ENCODE measurements at places on chromosomes 4 and X.

GRCh38 chr4:136731025-136731424 lies 801.3 kb downstream of the PCDH18 start:
- no peak for DNase-seq
- H3K27me3 ChIP-seq, result no peaks in the 10 kb centered on the region
- H3K4me3 ChIP-seq, result no peak overlapping the region
- peaks cover 3% of the 10 kb centered on the region for H3K4me1 ChIP-seq
- no peak overlapping the region for H3K27ac ChIP-seq

GRCh38 chr4:70705183-70706043 lies 16.4 kb upstream of the RUFY3 start:
- peaks cover 2% of the 10 kb centered on the region for H3K4me1 ChIP-seq
- H3K27ac ChIP-seq, result peak overlapping the region; percentile 97
- no peaks in the 10 kb centered on the region for H3K36me3 ChIP-seq
- DNase-seq, result peak; percentile 84

DNA sequence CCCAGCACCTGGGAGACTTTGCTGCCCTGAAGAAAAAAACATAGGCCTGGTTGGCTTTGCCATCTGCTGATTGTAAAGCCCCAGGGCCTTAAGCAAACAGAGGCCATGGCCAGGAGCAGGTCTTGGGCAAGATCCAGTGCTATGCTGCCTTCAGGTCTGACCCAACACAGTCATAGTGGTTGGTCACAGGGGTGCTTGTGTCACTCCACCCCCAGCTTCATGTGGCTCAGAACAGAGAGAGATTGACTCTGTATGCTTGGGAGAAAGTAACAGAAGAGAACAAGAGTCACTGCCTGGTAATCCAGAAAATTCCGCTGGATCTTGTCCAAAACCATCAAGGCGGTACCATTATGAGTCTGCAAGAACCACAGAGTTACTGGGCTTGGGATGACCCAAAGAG lies 24.4 kb upstream of the SMARCA5 start:
- H3K27me3 ChIP-seq, result no peaks in the 10 kb centered on the region
- DNase-seq, result no peak
- H3K4me1 ChIP-seq, result no peaks in the 10 kb centered on the region
- no peak overlapping the region for H3K4me3 ChIP-seq

GRCh38 chrX:36898301-36898700 lies 109.9 kb upstream of the FAM47C start:
- peak; percentile 11 for DNase-seq

DNA sequence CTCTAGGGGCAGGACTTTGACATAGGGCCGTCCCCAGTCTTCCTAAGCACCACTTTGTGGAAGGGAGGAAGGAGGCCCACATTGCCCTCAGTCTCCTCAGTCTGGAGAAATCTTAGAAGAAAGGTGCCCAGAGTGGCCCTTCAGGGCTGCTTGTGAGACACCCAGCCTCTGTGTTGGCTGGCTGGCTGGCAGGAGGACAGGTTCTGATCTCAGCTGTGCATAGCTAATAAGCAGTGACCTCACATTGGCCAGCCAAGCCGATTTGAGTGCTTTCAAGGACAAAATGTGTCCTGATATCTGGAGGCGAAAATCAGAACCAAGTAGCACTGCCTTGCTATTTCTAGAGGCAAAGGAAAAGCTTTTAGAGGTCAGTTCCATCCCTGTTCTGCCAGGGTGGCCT lies 211.5 kb downstream of the BCOR start:
- H3K27me3 ChIP-seq, result no peaks in the 10 kb centered on the region
- no peak for DNase-seq
- no peak overlapping the region for H3K4me3 ChIP-seq
- no peaks in the 10 kb centered on the region for H3K4me1 ChIP-seq
- no peak overlapping the region for H3K27ac ChIP-seq

GRCh38 chr4:98648602-98649001 lies 9.8 kb downstream of the TSPAN5 start:
- no peaks in the 10 kb centered on the region for H3K4me1 ChIP-seq
- H3K27me3 ChIP-seq, result no peaks in the 10 kb centered on the region
- DNase-seq, result no peak
- no peak overlapping the region for H3K27ac ChIP-seq
- H3K4me3 ChIP-seq, result no peak overlapping the region

DNA sequence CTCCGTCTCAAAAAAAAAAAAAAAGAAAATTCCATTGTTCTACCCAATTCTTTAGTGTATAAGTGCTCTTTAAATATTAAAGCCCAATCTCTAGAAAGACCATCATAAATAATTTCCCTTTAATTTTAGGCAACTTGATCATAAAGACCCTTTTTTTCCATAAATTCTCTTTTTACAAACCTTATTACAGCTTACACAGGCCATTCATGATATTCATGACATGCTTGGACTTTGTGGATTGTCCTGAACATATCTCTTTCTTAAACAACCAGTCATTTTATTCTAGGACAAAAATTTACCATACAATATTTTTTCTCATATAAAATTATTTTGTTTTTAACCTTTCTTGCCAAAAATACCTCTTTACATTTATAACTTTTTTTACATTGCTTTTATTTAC lies 30.5 kb downstream of the TLR8 start:
- no peak overlapping the region for H3K27ac ChIP-seq
- no peaks in the 10 kb centered on the region for H3K27me3 ChIP-seq
- peak; percentile 51 for DNase-seq
- H3K36me3 ChIP-seq, result no peaks in the 10 kb centered on the region

DNA sequence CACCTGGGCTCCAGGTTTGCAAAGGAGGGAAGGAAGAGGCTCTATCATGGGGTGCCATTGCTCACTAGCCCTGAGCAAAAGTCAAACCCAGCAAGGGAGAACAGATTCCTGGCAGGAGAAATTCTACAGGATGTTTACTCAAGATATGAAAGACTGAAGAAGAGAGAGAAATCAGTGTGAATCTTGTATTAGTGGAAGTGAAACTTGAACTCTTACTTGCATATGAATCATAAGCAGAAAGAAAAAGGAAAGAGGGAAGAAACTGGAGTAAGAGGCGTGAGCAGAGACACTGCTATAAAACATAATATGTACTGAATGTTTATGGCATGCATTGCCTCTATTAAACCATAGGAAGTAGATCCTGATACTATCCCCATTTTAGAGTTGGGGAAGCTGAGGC lies 60.9 kb downstream of the C4orf46 start:
- no peaks in the 10 kb centered on the region for H3K4me1 ChIP-seq
- H3K4me3 ChIP-seq, result no peak overlapping the region
- no peak overlapping the region for H3K27ac ChIP-seq
- no peaks in the 10 kb centered on the region for H3K27me3 ChIP-seq
- no peaks in the 10 kb centered on the region for H3K36me3 ChIP-seq

- H3K4me3 ChIP-seq, result no peak overlapping the region
- no peaks in the 10 kb centered on the region for H3K36me3 ChIP-seq
- H3K27me3 ChIP-seq, result no peaks in the 10 kb centered on the region
- peaks cover 2% of the 10 kb centered on the region for H3K4me1 ChIP-seq
Observed at GRCh38 chr4:184169225-184169867, 48.3 kb downstream of the ENPP6 start.

GRCh38 chr4:157242871-157243270 lies 22.3 kb downstream of the GRIA2 start:
- no peak for DNase-seq
- H3K27ac ChIP-seq, result no peak overlapping the region
- H3K4me1 ChIP-seq, result no peaks in the 10 kb centered on the region

DNA sequence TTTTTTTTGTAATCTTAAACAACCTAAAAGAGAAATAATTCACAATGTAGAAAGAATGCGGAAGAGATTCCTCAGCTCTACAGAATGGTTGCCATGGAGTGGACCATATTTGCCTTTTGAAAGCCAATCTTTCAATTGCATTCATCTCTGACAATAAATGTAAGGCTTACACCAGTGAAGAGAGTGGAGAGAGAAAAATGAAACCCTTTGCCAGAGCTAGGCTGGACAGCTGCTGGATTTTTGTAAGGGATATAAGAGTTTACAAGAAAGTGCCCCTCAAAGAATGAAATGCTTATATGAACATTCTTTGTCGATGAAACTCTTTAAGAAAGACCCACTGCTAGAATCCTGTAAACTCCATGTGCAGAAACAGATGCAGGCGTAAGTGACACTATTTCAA lies 66.0 kb upstream of the FAT1 start:
- no peaks in the 10 kb centered on the region for H3K36me3 ChIP-seq
- H3K4me1 ChIP-seq, result no peaks in the 10 kb centered on the region
- no peaks in the 10 kb centered on the region for H3K27me3 ChIP-seq
- no peak overlapping the region for H3K4me3 ChIP-seq
- no peak overlapping the region for H3K27ac ChIP-seq
- DNase-seq, result no peak

DNA sequence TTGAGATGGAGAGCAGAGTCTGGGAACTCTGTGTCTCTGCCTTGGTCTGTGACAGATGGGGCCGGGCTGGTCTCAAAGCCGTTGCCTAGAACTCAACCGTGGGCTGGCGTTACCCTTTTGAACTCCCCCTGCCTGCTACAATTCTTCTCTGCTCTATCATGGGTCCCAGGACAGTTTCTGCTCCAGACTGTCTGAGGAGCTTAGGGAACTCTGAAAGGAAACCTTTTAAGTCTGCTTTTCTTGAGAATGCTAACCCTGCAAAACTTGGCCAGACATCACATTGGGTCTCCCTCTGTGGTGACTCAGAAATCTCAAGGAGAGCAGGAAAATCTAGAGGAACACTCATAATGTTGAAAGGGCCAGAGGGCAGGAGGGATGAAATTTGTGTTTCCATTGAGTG lies 240.6 kb downstream of the CBR4 start:
- H3K4me1 ChIP-seq, result no peaks in the 10 kb centered on the region
- no peaks in the 10 kb centered on the region for H3K36me3 ChIP-seq
- H3K4me3 ChIP-seq, result no peak overlapping the region

GRCh38 chr4:13298655-13299054 lies 185.5 kb downstream of the RAB28 start:
- no peak for DNase-seq
- no peaks in the 10 kb centered on the region for H3K36me3 ChIP-seq
- H3K27ac ChIP-seq, result no peak overlapping the region
- H3K4me3 ChIP-seq, result no peak overlapping the region
- no peaks in the 10 kb centered on the region for H3K4me1 ChIP-seq

DNA sequence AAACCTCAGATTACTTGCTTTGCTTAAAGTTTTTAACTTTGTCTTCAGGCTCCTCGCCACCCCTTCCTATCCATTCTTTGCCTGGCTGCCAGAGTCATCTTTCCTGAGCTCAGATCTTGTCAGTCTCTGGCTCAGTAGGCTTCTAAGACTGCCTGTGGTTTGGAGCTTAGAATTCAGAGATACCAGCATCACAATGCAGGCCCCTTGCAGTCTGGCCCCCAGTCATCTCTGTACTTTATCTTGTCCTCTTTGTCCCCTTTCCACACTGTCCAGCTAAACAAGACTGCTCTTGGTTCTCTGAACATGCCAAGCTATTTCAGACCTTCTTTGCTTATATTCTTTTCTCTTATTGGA lies 3.0 kb downstream of the KIAA0232 start:
- H3K27ac ChIP-seq, result no peak overlapping the region
- no peak overlapping the region for H3K4me3 ChIP-seq
- DNase-seq, result peak; percentile 59
- no peaks in the 10 kb centered on the region for H3K27me3 ChIP-seq
- H3K4me1 ChIP-seq, result no peaks in the 10 kb centered on the region

DNA sequence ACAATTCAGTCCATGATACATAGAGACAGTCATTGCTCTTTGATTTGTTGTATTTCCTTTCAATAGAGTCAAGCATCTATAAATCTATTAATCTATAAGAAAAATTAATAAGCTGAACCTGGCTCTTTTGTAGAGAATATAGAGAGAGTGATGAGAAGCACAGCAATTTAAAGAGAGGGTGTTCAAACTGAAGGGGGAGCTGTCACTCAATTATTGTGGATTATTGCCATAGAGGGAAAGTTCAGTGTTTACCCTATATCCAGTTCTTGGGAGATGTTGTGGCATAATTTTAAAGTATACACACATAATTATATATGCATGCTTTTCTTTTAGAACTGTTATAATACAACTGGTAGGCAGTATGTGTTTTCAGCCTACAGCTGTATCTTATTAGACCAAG lies 1469.0 kb upstream of the PABPC4L start:
- H3K4me1 ChIP-seq, result no peaks in the 10 kb centered on the region
- H3K36me3 ChIP-seq, result no peaks in the 10 kb centered on the region
- H3K27me3 ChIP-seq, result no peaks in the 10 kb centered on the region
- H3K4me3 ChIP-seq, result no peak overlapping the region

DNA sequence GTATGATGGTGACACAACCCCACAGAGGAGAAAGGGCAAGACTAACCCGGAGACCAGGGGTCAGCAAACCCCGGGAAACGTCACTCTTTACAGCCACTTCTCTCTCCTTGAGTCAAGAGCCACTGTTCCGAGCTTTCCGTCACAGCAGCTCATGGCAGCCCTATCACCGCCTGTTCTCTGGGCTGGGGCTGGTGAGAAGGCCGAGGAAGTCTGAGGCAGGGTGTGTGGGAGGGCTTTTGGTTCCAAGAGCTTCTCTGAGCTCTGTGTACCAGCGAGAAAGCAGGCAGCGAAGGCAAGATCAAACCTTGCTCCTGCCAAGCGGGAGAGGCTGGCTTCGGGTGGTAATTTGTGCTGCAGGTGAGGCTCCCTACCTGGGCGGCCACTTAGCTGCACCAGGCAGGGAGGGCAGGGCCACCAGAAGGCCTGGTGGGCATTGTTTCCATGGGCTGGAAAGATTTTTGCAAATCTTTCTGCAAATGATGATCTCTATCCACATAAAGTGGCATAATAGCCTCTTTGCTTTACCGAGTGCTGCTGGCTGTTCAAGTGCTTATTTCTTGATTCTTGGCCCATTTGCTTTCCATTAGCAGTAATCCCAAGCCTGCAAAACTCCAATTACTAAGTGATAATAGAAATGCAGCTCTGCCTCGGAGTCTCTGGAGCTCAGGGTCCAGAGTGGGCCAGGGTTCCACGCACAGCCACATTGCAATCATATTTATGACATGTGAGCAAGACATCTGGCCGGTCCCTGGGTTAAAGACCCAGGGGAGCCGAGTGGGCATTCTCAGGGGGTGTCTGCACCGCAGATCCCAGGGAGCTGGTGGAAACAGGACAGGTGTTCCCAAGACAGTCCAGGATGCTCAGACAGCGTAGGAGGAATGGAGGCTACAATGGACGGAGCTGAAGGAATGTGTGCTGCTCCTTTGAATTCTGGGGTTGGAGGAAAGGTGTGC lies 41.5 kb downstream of the DCTD start:
- no peak for DNase-seq
- H3K27me3 ChIP-seq, result no peaks in the 10 kb centered on the region
- H3K4me1 ChIP-seq, result no peaks in the 10 kb centered on the region
- no peak overlapping the region for H3K27ac ChIP-seq

DNA sequence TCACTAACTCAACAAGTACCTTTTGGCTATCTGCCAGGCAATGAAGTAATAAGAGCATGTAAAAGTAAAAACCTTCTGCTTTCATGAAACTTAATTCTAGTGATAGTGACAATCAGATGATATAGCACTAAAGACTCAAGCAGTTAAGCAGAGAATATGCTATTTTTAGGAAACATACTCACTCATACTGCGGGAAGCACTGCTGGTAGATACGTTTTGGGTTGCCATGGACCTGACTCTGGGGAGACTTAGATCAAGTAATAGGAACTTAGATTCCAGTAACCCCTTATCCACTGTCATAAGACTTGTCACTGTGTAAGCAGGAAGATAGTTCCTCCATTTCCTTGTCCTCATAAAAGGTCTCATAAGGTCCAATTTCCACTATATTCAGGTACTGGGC lies 386.3 kb downstream of the DMD start:
- H3K4me3 ChIP-seq, result no peak overlapping the region
- no peak for DNase-seq
- H3K27ac ChIP-seq, result no peak overlapping the region
